ENCODE measurements at places on chromosomes 6 and 20. TPM values are rescaled to one million over a fixed set of nuclear protein-coding genes. Genes with fewer than 3 reads are reported as not detected.

Gene SRMS
- total RNA-seq, result not detected

Gene TCF19
- 2.1 TPM for total RNA-seq

Gene IL17F
- total RNA-seq, result not detected

Gene RIPPLY2
- 0.89 TPM for total RNA-seq

Gene NCOA5
- 11.3 TPM for total RNA-seq

Gene CLPSL2
- total RNA-seq, result 3.8 TPM

Gene PLA2G7
- total RNA-seq, result 2.5 TPM

Gene NRSN2
- total RNA-seq, result 15.2 TPM

DNA sequence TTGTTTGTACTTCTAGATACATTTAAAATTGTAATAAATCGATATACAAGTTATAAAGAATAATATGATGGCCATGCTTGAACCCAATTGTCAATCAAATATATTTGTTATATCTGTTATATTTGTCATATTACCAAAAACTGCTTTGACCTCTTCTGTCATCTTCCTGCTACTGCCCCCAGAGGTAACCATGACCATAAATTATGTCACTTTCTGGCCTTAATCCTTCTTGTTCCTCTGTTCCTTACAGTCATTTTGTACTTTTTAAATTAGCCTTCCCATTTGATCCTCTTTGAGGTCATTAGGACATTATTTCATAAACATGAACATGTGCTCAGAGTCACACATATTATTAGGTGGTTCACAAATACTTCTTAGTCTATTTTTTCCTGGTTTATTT is 124.7 kb downstream of the HFE start:
- no peak for DNase-seq

DNA sequence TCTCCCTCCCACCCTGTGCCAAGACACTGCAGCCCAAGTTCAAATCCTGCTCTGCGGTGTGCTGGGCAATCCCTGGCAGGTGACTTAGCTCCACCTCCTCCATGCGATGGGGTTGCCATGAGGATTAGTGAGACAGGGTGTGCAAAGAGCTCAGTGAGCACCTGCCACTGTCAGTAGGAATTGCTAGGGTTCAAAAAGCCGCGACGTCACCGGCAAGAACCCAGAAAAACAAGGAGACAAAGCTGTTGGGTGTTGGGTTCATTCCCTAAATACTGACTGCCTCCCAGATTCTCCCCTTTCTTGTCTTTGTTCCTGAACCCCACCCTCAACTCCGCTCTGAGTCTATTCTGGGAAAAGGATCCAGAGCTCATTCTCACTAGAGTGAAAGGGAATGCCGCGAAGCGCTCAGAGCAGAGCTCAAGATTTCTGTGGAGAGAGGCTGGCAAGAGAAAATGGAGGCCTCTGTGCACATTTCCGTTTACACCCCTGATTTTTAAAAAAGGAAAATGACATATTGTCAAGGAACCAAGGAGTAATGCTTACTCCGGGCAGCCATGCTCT is 13.3 kb downstream of the PMEPA1 start:
- no peak for DNase-seq

- DNase-seq, result no peak
These were observed 128.9 kb downstream of the BACH2 start for GRCh38 chr6:90167514-90168379.

DNA sequence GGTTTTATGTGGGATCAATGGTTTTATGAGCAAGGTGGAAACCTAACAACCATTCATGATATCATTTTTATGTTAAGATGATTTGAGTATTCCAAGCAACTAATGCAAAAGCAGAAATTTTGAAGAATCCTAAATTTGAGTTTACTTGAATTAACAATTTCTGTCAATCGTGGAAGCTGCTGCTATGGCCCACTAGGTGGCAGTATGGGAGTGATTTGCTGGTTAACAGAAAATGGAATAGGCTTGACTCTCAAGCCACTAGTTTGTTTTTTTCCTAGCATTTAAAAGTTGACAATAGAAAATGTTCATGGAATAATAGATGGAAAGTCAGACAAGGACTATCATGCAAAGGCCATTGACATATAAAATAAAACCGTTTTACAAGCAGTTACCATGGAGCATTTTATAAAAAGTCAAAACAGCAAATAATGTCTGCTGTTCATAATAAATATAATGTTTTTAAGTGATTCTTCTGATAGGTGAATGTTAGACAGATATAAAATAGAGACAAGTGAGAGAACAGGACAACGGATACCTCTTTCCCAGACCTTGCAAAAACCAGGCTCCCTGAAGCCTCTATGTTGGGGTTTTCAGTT is 43.0 kb upstream of the TMEM200A start:
- DNase-seq, result no peak

DNA sequence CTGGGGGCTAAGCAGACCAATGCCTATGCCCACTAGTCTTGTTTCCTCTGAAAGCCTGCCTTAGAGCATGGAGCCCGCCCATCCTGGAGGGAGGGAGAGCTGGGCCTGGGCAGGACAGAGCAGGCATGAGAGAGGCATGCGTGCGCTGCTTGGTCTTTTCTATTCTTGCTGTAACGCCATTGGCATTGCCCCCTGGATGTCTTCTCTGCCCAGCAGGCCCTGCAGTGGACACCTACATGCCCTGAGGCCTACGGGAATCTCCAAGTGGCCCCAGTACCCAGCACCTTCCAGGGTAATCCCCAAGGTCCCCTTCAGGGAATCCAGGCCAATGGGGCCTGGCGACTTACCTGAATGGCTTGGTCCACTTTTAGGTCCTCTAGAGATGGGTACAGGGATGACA is 8.9 kb downstream of the SDCBP2 start:
- DNase-seq, result no peak

DNA sequence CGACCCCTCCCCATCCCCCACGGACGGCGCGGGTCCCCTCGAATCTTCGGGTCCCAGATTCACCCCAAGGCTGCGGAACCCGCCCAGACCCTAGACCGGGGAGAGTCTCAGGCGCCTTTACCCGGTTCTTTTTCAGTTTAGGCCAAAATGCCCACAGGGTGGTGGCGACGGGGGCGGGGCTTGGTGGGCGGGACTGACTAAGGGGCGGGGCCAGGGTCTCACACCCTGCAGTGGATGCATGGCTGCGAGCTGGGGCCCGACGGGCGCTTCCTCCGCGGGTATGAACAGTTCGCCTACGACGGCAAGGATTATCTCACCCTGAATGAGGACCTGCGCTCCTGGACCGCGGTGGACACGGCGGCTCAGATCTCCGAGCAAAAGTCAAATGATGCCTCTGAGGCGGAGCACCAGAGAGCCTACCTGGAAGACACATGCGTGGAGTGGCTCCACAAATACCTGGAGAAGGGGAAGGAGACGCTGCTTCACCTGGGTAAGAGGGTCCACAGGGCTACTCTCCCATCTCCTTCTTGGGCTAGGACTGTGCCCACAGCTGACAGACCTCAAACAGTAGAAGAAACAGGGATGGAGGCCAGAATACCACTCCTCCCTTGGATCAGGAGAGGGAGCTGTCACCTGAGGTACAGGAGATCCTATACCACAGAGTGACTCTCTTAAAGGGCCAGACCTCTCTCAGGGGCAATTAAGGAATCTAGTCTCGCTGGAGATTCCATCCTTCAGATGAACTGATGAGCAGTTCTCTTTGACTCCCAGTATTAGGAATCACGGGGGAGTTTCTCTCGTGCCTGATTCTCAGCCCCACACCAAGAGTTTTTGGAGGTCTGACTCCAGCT is 942 bp downstream of the HLA-E start:
- peak; percentile 66 for DNase-seq

DNA sequence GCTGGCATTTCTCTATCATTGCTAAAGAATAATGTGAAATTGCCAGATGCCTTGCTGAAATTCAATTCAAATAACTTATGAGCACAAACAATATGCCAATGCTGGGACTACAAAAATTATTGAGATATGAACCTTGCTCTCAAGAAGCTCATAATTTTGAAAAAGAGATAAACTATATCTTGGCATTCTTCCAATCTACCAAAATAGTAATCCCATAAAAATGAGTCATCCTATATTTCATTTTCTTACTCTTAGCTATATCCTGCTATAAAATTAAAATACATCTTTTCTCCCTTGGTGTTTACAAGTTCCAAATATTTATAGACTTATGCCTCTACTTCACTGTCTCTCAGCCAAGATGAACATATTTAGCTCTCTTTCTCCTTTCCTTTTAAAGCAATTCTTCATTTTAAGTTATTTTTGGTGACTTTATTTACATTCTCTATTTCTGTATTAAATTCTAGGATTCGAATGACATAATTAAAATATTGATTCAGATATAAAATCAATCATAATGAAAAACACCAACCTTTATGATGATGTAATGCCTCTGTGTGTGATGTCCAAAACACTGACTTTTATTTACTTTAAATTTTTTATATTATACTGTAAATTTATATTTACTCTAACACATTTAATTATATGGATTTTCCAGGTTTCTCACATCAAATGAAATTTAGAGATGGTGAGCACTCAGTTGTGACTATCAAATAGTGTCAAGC is 152.6 kb downstream of the CDK19 start:
- no peak for DNase-seq

- DNase-seq, result no peak
These were observed 14.2 kb downstream of the LEMD2 start for GRCh38 chr6:33774774-33775173.

GRCh38 chr6:13924949-13925881 is at the start of gene RNF182:
Gene RNF182 (plus strand): TSS chr6:13924952. CDS start chr6:13977120, 52,168 bp downstream.
- no peak for DNase-seq

DNA sequence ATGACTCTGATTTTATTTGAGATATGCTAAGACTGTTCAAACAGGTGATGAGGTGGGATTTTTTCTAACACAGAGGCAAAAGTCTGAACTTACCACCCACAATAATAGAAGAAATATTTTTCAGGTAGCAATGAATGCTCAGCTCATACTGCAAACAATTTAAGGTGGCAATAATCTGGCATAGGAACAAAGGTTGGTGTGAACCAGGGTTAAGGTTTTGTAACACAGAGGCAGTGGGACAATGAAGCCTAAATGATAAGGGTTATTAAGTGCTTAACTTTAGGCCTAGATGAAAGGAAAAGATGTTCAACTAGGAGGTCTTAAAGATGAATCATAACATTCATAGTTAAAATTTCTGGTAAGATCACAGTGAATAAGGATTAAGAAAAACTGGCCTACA is 4.9 kb downstream of the ASCC3 start:
- no peak for DNase-seq

DNA sequence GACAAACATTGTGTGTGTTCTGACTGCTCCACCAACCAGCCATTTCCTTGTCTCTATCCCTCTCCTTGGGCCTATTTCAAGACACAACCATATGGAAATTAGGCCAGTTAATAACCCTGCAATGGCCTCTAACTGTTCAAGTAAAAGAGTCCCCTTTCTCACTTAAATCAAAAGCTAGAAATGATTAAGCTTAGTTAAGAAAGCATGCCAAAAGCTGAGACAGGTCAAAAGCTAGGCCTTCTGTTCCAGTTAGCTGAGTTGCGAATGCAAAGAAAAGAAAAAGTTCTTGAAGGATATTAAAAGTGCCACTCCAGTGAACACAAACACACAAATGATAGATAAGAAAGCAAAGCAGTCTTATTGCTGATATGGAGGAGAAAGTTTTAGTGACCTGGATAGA is 22.5 kb downstream of the SERINC1 start:
- DNase-seq, result no peak

GRCh38 chr20:6732001-6732447 is 35.5 kb upstream of the BMP2 start:
- no peak for DNase-seq

DNA sequence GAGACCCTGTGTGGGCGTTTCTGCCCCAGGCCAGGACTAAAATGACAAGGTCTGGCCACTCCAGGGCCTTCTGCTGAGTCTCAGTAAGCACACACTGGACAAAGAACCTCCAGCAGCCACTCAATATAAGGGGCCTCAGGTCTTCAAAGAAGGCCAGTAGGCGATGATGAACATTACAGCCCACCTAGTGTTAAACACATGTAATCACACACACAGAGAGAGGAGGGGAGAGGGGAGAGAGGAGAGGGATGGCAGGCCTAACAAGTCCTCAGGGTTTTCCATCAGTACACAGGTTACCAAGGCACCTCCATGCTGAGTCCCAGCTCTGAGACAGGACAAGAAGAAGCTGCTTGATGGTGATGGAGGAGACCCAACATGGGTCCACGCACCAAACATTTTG is 325.6 kb downstream of the PTPRT start:
- DNase-seq, result no peak

DNA sequence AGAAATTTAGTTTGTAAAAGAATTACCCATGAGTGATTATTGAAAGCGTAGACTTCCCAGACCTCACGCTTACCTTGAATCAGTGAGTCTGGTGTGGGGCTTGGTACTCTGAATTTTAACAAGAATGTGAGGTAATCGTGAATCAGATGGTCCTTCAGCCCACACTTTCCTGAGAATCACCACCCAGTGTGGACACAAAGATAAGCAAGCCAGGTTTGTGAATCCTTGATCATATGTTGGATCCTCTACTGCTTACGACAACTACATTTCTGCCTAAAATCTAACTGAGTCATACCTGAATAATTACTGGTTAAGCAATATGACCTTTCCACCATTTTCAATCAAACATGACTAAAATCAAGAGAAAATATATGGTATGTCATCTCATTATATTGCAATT is 589.3 kb downstream of the TFAP2A start:
- DNase-seq, result no peak

DNA sequence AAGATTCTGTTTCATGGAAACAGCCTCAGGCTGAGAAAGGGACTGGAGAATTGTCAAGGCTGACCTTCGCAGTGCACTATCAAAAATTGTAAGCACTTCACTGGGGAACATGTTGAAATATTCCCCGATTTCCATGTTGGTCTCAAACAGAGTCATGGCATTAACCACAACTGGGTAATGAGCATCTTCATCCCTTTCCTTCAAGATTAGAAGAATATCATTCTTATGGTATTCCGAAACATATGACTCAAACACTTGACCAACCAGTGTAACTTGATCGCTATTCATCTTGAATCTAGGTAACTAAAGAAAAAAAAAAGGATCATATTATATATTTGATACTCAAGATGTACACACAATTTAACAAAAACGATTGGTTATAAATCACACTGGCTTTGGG is 3.5 kb downstream of the MCM9 start:
- DNase-seq, result no peak

DNA sequence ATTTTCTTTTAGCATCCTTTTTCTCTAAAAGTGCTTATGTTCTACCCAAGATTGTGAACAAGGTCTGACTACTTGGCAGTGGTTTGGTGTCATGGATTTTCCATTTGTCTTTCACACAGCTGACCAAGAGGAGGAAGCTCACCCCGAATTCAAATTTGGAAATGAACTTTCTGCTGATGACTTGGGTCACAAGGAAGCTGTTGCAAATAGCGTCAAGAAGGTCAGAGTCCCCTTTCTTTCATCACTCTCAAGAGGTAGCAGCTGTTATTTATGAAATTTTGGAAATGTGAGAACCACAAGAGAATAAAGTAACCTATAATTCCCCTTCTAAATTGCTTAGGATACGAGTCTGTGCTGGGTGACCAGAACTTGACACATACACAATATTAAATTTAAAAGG is 113.0 kb upstream of the LAMP5 start:
- DNase-seq, result no peak
